LoVo (cell line): ENCODE measurements at places on chromosomes 7 and 10.
A peak's percentile ranks its signal among the peaks of the same experiment; 100 is the strongest.

DNA sequence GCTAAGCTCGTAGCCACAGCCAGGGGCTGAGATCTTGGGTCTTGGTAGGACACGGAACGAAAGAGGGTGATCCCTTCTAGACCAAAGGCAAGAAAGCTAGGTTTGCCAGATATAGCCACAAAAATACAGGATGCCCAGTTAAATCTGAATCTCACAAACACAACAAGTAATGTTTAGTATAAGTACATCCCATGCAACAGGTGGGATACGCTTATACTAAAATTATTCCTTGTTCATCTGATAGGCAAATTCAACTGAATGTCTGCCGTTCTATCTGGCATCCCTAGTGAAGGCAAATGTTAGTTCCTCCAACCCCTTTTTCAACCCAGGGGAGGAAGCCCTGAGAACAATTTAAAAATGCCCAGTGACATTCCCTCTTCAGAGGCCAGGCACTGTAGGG lies 131.1 kb upstream of the MGMT start:
- DNase-seq = no peak

DNA sequence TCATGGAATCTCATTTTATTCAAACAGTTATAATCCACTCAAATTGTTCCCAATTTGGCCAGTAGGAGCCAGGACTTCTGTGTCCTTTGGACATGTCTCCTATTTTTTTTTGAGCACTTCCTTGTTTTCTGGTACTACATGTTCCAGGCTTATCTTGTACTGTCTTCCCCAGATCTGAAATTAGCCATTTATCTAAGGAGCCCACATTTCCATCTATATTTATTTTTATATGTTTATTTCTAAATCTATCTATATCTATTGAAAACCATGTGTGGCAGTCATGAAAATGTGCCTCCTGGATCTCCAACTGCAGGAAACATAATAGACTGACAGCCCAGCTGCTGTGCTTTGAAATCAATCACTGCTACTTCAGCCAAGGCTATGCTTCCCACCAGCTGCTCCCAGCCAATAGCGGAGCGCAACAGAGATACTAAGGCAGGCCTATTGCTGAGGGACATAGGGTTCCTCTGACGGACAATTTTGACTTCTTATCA lies 147.1 kb downstream of the LRRC4 start:
- DNase-seq = no peak

- DNase-seq = peak; percentile 67
Measured at GRCh38 chr7:46352004-46352954, 431.2 kb upstream of the IGFBP3 start.

DNA sequence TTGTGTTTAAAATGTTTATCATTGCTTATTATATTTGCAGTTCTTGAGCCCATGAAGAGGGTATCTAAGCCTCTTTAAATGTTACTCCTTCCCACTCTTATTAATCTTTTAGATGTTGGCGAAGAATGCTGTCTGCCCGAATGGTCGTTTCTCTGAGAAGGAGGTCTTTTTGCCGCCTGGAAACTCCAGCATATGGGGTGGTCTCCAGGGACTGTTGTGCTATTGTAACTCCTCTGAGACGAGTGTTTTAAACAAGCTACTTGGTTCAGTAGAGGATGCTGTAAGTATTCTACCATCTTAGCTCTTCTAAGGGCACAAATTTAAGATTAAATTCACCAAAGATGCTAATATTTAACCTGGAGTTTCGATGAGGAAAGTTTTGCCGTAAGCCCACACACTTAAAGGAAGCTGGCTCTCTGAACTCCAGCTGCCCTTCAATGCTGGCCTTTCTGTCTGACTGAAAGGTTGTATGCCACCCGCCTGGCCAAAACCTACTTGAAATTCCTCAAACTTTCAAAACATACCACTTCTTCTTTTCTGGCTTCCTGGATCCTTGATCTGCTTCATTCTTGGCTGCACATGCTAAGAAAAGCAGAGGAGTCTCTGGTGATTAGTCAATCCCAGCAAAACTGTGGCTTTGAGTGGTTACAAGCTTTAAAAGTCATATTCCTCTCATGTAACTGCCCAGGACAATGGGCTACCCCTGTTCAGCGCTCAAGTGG lies 74.7 kb downstream of the ABCA13 start:
- no peak for DNase-seq

GRCh38 chr10:130254243-130254642 lies 118.1 kb downstream of the GLRX3 start:
- no peak for DNase-seq

DNA sequence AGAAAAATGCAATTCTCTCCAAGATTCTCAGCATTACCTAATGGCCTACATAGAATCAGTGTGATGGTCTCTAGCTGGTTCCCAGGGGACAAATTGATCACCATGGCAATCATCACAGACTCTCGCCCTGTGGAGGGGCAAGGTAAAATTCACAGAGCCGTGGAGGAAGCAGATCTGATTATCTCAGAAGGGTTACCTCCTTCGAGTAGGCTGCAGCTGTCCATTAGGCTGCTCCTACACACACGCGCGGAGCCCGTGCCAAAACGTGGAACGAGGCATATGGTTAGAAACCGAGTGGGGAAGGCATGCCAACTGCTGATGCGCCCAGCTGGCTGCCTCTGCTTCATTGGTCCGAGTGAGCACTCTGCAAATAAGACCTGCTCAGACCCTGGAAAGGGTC lies 52.8 kb upstream of the PTER start:
- no peak for DNase-seq

- peak; percentile 47 for DNase-seq
Measured at GRCh38 chr10:110919971-110920881, 822 bp downstream of the SHOC2 start.

- DNase-seq = no peak
Measured at GRCh38 chr10:47045331-47045861, 134.2 kb downstream of the PTPN20 start.

DNA sequence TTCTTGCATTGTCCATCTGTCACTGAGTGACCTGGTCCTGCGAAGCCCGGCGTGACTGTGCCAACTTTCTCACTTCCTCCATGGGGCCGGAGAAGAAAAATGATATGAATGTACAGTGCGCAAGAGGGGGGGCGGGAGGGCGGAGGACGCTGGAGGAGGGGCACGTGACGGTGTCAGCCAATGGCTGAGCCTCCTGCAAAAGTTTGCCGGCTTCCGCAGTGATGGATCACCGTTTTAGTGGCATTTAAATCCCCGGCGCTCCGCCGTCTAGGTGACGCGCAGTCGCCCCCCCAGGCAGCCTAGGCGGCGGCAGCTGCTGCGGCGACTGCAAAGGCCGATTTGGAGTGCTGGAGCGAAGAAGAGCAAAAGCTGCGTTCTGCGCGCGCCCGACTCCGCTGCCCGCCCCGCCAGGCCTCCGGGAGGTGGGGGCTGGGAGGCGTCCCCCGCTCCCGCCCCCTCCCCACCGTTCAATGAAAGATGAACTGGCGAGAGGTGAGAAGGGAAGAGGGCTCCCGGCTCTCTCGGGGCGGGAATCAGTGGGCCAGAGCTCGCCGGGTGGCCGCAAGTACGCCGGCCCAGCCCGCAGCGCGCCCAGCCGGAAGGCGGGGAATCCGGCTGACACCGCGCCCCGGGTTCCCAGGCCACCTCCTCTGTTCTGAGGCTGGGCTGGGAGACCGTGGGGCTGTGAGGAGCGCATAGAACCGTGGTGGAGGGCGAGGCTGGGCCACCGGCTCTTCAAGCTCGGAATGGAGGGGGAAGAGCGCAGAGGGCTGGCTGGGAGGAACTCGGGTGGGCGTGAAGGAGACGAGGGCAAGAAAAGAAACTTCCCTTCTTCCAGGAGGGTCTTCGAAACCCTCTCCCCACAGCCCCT lies at the start of gene HOXA1:
Gene HOXA1 (minus strand): TSS at position 104 of the 871 bp plus-strand sequence. CDS start 88 bp downstream, at position 16.
- DNase-seq = peak; percentile 98

DNA sequence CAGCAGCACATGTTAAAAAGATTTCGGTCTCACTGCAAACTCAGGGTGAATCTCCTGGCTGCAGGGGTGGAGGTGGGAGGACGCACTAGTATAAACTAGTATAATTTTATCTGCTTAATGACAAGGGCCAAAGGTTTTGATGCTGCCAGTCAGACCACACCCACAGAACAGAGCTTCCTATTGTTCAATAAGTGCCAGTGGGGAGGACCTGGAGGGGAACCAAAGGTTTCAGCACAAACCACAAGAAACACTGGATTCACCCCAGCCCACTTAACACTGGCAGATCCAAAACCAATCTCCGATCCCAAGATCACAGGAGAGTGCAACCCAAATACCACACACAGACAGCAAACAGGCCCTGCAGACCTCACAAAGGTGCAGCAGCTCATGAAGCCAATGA lies 6.6 kb downstream of the VOPP1 start:
- no peak for DNase-seq

DNA sequence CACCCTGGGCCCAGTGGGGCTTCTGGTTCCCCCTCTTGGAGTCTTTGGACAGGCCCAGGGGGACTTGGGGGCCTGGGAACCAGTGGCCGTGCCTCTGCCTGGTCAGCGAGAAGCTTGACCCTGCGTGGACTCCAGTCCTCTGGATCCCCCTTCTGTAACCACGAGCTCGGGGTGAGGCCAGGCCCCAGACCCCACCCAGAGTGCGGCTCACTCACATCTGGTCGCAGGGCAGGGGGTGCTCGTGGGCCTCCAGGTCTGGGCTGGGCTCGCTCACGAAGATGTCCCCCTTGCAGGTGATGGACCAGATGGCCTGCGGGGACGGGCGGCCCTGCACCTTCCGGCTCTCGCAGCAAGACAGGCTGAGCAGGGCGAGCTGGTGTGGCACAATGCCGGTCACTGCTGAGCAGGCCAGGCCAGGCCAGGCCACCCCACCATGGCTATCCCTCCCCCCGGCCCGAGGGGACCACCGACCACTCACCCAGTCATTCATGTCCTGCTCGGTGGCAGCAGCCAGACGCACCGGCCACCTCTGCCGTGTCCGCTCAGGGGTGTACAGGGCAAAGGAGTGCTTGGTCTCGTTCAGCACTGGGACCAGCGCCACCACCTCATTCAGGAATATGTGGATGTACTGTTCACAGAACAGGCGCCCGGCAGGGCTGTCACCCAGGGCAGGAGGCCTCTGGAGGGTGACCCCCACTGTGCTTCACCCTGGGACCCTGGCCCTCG lies 19.7 kb downstream of the BHLHA15 start:
- no peak for DNase-seq

DNA sequence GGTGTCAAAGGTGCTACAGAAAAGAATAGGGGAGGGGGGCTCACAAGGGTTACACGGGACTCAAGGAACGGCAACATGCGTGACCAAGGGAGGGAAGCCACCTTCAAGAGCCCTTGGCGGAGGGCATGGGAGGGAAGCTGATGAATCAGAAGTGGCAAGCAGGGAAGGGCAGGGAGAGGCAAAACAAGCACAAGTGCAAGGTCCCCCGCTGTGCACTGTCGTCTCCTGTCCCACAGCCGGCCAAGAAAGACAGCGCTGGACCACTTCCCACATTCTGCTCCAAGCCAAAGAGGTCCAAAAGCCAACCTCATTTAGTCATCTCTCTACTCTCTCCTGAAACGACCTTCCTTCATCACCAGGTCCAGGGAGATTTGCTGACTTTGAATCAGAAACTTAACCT lies 102.7 kb downstream of the CALN1 start:
- DNase-seq = no peak

DNA sequence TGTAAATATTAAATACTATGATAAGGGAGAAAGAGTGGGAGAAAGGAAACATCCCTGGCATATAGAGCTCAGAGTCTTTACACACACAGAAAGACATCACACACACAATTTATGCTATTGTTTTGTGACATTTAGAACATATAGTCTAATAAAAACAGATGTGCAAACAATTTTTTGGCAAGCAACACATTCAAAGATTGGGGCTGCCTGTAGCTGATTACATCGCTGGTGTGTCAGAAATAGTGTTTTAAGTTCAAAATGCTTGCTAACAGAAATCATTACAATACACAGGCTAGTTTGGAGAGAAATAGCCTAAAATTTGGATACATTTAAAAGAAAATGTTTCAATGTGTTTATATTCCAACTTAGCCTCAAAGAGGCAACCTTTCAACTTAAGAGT lies 256.7 kb upstream of the NPVF start:
- DNase-seq = no peak
